Foreskin fibroblast (primary cell): ENCODE measurements at places on chromosomes 2 and 18.

DNA sequence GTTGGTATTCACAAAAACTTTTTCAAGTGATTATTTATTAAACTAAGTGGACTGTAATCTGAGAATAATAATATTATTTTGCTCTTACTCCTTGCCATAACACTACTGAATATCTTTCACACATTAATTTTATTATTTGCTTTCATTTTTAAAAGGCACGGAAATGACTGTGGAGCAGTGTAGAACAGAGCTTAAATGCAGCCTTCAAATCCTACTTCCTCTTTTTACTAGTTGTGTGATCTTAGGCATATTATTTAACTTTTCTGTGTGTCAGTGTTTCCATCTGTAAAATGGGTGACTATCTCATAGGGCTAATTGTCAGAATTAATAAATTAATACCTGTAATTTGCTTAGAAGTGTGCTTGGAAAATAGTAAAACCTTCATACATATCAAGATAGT lies 55.5 kb upstream of the SLC8A1 start:
- DNase-seq: no peak

GRCh38 chr2:113027691-113028090 lies 22.4 kb downstream of the IL36A start:
- DNase-seq: no peak

GRCh38 chr2:31207790-31208189 lies 9.5 kb downstream of the CAPN14 start:
- no peak for DNase-seq

DNA sequence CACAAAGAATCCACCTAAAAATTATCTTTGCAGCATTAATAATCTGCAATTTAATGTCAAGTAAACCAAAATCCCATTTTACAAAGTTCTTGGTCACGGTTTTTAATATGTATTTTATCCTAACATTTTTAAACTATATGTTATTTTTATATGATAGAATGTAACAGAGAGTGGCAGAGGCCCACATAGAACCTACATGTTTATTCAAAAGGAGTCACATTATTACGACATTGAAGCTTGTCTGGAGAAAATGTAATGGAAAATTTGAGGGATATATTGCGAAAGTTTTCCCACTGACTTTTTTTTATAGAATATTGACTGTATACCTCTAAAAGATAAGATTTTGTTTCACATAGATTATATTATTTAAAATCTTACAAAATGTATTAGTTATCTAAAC lies 89.7 kb upstream of the COL3A1 start:
- DNase-seq: peak; percentile 56
